ENCODE measurements at places on chromosomes 11 and 22.

DNA sequence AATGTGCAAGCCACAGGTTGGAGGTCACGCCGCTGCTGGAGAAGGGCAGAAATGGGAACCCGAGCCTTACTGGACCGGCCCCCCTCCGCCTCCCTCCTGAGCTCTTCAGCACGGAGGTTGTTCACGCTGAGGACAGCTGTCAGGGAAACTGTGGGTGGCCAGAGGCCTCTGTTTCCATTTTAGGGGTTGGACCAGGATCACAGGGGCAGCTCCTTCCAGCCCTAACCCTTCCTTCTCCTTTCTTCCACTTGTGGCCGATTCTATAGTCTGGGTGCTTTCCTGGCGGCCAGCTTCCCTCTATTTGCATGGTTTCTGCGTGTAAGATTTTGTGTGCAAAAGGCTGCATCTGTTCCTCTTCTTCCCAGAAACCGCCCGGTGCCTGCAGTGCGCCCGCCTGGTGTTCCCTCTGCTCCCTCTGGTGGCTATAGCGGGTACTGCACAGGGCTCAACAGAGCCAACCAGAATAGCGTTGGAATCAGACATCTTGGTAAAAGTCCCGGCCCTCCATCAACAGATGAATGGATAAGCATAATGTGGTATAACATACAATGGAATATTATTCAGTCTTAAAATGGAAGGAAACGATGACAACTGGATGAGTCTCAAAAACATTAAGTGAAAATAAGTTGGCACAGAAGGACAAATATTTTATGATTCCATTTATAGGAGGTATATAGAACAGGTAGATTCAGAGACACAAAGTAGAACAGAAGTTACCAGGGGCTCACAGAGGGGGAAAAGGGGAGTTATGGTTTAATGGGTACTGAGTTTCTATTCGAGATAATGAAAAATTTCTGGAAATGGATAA is 8.4 kb upstream of the SLC22A8 start:
- peak; percentile 87 for DNase-seq

DNA sequence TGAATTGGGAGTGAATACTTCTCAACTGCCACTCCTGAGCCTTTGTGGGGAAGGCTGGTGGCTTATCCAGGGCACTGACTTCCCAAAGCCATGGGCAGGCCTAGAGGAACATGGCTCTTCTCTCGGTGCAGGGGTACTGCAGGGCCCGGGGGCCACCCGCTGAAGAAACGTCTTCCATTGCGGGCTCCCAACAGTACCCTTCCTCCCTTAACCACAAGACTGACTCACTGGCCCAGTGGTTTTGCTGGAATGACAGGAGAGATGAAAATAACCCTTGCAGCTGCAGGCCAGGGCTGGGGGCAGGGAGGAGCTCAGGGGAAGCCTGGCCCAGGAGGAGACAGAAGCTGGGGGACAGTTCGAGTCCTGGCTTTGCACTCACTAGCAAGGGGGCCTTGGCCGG is 13.5 kb downstream of the TXN2 start:
- no peak for DNase-seq

DNA sequence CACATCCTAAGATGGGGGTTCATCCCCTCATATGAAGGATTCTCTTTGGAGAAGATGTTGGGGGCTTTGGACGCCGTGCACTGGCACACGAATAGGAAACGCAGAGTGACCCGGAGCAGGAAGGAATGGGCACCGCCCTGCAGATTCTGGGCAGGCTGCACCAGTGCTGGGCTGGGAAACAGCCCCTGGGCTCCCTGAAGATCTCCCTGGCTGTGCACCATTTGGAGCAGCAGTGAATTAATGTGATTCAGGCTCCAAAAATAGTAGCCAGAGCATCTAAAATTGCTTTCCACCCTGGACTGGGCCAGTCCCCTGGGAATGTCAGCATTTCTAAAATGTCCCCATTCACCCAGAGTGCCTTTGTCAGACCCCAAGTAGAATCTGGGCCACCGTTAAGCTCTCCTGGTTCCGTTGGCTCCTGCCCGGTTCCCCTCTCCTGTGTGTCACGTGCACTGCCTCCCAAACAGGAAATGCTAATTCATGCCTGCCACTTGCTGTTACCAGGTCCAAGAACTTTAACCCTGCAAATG is 18.6 kb downstream of the IRAG1 start:
- DNase-seq = no peak

DNA sequence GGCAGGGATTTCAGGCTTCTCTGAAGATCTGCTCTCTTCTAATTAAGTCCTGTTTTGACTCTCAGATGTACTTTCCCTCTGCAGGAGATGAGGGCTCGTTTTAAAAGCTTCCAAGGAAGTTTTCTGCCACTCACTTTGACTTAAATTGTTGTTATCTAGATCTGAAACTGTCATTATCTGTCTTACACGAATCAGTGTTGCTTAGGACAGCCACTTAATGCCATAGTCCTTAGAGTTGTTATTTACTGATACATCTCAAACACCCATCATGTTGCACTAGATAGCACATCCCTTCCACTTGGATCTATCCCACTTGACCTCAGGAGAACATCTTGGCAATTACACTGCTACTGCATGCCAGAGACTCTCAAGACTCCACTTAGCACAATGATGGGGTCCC is 86.9 kb upstream of the FAT3 start:
- DNase-seq = no peak

DNA sequence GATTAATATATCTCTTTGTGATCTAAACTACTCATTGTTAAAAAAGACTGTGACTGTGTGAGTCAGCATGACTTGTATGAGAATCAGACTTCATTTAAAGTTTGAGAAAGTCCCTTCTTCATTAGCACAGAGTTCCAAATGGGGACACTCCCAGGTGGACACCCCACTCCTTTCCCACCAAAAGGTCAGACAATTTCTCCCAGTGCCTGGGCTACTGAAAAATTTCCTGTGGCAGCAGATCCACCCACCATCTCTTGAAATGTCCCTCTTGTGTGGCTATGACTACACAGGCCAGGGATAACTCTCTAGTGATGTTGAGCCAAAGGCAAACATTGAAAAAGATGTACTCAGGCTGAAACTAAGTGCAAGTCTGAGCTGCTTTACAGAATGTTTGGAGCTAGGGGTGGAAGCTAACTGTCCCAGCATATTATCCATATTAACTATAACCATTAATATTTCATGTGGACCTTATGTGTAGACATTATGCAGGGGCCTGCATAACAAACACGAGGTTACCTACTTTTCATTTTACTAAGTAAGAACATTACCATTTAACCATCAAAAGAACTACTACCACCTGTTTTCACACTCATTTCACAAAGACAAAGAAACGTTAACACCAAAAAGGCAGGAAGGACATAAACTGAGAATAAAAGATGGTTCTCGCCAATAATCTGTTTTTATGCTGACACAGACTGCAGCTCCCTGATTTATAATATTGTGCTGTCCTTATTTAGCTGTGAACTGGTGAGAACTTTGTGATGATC is 44.8 kb downstream of the MMP20 start:
- no peak for DNase-seq

GRCh38 chr11:111097191-111097590 is 148.3 kb upstream of the POU2AF2 start:
- no peak for DNase-seq

DNA sequence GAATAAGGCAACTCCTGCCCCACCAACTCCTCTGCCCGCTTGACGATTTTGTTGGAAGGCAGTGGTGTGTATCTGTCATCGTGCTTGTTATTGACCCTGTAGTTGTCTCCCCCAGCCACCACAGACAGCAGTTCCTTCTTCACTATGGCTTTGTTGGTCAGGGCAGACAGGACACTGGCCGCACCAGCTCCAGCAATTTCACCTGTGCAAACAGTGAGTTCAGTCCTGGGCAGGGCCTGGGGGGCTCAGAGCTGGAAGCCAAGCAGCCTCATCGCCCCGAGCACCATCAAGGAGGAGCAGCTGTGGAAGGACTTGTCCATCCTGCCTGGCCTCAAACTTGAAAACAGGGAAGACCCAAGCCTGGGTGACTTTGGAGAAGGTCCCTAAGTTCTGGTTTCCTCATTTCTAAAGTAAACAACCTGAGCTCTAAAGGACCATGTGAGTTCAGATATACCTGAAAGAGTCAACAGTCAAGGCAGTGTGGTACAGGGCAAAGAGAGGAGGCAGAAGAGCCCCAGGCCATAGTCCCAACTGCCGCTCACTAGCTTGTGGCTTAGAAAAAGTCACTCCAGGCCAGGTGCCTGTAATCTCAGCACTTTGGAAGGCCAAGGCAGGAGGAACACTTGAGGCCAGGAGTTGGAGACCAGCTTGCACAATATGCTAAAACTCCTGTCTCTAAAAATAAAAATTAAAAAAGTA is 4.6 kb downstream of the PLAAT2 start:
- DNase-seq = no peak

DNA sequence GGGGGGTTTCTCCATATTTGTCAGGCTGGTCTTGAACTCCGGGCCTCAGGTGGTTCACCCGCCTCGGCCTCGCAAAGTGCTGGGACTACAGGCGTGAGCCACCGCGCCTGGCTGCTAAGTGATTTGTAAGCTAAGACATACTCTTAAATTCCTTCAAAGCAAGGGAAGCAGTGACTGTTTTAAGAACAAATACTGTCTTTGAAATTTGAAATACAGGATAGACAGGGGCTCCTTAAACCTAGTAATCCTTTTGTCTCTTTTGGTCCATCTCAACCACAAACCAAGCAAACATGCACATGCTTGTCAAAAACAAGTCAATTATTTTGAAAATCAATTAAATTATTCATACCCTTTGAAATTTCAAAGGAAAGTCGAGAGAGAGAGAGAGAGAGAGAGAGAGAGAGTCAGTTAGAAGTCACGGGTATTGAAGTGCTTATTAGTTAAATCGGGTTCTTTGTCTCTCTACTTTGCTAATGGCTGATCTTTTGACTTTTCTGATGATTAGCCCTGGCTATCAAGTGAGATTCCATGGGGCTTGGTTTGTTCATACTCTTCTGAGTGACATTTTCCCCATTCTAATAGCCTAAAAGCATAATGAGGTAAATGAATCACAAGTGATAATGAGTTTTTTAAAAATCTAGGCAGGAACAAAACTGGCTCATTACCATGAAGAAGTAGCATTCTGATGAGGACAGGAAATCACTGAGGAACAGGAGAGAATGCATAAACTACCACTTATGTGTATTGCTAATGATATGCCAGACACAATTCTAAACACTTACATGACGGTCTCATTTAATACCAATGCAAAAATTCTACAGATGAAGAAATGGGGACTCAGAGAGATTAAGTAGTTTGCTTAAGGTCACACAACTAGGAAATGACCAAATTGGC is 48.0 kb downstream of the MCHR1 start:
- no peak for DNase-seq
